Stimulated activated naive CD4-positive, alpha-beta T cell (primary cell): ENCODE measurements at places on chromosomes 11 and 22.

DNA sequence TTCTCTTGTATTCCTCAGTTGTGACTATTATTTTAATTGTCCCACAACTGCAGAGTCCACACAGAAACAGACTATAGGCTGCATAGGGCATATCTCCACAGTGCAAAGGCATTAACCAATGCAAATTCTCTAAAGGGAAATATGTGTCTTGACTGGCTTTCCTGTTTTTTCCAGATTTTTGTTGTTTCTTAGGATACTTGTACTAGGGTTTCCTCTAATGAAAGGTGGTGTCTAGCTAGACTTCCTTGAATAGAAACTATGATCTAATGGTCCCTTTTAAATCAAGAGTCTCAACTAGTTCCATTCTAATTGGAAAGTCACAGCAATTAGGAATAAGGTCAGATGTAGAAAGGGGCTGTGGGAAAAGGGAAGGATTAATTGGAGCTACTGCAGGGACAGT is 37.6 kb downstream of the SLC36A4 start:
- no peak for DNase-seq

DNA sequence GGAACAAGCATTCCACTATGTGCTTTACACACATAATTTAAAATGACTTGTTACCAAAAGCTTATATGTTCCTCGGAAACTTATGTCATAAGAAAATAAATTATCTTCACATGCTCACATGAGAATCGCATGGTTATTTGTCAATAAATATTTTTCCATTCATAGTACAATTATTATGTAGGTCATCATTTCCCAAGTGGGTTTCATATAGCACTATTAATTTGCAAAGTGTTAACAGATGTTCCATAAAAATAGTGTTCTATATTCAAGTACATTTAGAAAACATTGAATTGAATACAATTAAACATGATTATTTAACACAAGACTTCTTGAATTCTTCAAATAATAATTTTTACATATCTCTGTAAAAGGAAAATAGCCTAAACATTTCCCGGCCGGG is 23.9 kb downstream of the LRRC4C start:
- no peak for DNase-seq

DNA sequence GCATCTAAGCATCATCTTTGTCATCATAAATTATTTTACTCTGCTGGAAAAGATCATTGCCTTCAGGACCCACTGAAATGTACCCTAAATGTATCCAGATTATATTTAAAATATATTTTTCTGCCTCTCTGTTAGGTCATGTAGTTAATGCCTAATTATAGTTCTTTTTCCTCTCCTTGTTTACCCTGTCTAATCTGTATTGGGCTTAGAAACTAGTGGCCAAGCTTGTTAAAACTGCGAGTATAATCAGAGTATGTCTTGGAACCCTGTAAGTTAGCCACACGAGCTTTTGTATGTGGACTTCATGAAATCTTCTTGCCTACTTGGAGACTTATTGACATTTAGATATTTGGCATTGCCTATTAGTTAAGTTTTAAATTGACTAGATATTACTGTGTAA is 55.6 kb downstream of the ARFGAP2 start:
- DNase-seq: no peak

DNA sequence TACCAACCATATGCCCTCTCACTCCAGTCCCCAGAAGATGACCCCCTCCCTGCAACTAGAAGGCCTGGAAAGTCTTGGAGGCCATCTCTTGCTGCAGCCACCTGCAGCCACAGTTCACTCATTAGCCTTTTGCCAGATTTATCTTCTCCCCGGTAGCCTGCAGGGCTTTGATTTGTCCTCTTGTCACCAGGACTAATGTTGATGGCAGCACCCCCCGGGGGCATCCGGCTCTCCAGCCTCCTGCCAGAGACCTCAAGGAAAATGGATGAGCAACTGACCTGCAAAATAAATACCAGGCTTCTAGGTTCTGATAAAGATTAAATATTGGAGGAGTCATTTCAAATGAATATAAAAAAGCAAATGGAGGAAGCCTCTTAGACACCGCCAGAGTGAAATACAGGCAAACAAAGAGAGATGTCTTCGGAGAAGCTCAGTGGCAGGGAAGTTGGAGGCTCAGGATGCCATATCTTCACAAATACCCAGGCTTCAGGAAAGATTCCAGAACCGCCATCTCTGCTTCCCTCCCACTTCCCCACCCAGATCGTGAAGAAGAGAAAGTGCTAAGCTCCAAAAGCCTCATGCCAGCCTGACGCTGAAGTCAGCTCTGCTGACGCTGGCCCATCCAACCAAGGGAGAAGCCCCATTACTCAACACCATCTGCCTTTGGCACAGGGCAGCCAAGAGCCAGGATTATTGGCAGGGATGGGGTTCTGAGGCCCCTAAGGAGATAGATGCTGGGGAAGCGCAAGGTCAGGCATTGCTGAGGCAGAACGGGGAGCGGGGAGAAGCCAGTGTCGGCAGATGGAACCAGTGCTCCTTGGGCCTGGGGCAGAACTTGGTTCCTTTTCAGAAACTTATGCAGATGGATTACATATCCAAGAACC is 362.7 kb downstream of the CADM1 start:
- no peak for DNase-seq

GRCh38 chr11:70429428-70429705 is 31.0 kb downstream of the CTTN start:
- DNase-seq: no peak

- no peak for DNase-seq
Observed at GRCh38 chr11:116651098-116651736, 121.6 kb downstream of the BUD13 start.

GRCh38 chr11:119991022-119991404 is 146.9 kb downstream of the TRIM29 start:
- no peak for DNase-seq

- DNase-seq: no peak
Observed at GRCh38 chr11:95650276-95650675, 139.3 kb downstream of the FAM76B start.

- no peak for DNase-seq
Observed at GRCh38 chr11:26557666-26558065, 14.4 kb downstream of the MUC15 start.

DNA sequence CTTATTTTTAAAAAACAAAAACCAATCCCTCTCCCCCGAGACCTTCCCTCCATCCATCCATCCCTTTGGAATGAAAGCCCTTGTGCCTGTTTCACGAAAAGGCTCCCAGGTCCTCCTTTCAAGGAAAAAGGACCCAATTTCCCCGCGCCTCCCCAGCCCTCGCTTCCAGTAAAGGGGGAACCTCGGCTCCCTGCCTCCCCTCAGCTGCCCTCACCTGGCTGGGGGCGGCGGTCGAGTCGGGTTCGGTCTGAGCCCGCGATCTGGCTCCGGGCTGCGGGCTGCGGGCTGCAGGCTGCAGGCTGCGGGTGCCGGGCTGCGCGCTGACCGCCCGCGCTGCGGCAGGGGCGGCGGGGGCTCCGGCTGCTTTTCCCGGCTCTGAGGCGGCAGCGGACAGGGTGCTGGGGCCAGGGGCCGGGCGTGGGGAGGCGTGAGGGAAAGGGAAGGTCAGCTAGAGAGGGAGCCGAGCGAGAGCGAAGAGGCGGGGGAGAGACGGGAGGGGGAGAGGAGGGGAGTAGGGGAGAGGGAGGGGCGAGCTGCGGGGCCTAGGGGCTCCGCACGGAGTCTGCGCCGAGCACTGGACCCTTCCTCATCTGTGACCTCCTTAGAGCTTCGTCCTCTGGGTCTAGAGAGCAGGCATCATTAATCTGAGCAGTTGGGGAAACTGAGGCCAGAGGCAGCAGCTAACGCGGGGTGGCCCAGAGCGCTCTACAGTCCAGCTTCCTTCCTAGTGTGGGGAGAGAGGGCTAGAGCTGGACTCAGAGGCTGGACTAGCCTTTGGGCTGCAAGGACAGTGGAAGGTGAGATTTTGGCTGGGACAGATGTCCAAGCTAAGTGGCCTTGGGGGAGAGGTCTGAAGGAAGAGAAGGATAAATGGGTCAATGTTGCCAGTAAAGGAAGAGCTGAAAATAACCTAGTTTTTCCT is at the start of gene C1QTNF4:
TSS of gene C1QTNF4 (minus strand) at position 478 of the 922 bp plus-strand sequence. CDS start 3,601 bp downstream, outside the sequence.
- DNase-seq: no peak

- no peak for DNase-seq
Observed at GRCh38 chr11:114610984-114611944, 15.7 kb upstream of the NXPE4 start.

GRCh38 chr22:31084811-31085492 is 3.8 kb downstream of the SMTN start:
- peak; percentile 61 for DNase-seq

DNA sequence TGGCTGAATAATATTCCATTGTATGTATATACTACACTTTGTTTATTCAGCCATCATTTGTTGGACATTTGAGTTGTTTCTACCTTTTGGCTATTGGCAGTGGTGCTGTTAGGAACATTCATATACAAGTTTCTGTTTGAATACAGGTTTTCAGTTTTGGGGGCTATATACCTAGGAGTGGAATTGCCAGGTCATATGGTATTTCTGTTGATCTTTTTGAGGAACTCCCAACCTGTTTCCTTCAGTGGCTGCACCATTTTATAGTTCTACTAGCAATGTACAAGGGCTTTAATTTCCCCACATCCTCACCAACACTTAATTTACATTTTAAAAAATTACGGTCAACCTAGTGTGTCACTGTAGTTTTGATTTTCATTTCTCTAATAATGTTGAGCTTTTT is 54.6 kb downstream of the HSD17B12 start:
- no peak for DNase-seq

DNA sequence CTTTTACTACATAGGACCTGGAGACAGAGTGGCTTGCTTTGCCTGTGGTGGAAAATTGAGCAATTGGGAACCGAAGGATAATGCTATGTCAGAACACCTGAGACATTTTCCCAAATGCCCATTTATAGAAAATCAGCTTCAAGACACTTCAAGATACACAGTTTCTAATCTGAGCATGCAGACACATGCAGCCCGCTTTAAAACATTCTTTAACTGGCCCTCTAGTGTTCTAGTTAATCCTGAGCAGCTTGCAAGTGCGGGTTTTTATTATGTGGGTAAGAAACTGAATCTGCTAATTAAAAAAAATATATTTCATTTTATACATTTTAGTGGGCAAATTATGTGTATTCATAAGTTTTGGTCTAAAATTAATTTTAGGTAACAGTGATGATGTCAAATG is 7.8 kb downstream of the BIRC3 start:
- DNase-seq: no peak

- DNase-seq: no peak
Observed at GRCh38 chr11:121467471-121467870, 14.7 kb upstream of the SORL1-AS1 start.

GRCh38 chr22:32112380-32112779 is 46.7 kb downstream of the C22orf42 start:
- no peak for DNase-seq

DNA sequence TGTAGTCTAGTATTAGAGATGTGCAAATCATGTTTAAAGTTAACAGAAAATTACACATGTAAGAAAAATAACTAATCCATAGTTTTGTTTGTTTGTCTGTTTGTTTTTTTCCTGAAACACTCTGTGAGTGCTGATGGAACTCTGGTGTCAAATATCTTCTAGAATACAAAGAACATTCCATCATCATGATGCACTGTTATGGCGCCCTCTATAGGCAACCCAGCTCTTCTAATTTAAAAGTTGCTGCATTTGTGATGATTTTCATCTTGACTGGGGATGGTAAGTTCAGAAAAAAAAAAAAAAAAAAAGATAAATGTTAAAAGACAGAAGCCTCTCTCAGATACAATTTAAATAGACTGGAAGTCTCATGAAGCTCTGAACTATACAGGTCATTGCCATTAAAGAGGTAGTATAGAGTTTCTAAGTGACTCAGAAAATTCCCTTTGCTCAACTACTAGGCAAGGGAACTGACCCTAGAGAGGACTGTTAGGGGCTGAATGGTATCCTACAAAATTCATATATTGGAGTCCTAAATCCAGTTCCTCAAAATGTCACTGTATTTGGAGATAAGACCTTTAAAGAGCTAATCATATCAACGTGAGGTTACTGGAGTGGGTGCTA is 597.2 kb upstream of the ANO3 start:
- no peak for DNase-seq

DNA sequence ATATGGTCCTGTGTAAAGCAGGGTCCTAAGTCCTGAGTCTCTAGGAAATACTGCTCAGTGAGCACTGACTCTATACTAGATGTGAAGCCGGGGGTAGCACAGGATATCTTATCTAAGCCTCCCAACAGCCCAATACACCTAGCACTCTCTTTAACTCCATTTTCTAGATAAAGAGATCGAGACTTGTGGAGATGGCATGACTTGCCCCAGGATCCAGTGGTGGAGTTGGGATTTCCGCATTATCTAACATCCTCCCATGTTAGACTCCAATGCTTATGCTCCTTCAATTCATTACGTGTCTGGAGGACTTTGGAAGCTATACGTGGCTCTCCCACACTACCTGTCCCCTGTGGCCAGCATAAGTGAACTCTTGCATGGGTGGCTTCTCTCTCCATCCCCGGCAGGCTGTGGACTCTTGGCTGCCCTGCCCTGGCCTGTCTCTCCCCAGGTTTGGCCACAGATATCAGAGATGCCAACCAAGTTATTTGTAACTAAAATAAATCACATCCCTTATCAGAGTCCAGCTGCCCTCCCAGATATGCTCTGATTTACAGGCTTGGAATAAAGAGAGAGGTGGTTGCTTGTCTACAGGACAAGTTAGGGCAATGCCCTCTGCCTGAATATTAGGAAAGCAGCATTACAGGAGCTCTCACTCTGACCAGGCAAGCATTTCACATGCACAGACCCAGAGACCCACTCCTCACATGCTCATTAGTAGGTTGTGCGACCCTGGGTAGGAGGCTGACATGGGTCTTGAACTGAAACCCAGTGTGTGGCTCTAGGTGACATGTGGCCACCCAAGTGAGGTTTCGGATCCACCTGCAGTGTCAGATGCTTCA is 4.5 kb downstream of the CD44 start:
- DNase-seq: no peak
